ENCODE measurements at places on chromosomes 3 and 15. TPM values are rescaled to one million over a fixed set of nuclear protein-coding genes. Genes with fewer than 3 reads are reported as not detected.

ULK4 gene
- total RNA-seq, result 11.2 TPM

GRCh38 chr15:98860281-98861041, 147.1 kb downstream of the PGPEP1L start:
- H3K27me3 ChIP-seq, result no peaks in the 10 kb centered on the region
- H3K4me1 ChIP-seq, result peaks cover 45% of the 10 kb centered on the region
- H3K27ac ChIP-seq, result peak overlapping the region; percentile 61
- no peak for DNase-seq

DNA sequence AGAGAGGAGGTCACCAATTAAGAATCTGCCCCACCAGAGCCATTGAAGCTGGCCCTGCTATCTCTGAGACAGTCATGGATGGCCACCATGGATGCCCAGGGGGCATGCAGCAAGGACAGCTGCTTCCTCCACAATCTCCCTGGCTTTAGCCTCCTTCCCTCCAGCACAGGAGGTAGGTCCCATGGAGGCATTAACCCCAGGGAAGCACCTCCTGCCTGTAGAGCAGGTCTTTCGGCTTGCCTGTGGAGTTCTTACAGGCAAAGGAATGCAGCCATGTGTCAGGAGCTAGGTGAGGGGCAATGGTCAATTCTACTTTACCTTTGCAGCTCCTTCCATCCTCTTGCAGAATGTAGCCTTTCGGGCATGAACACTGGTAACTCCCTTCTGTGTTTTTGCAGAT, 93.8 kb downstream of the DUT start:
- no peak overlapping the region for H3K4me3 ChIP-seq
- peaks cover 25% of the 10 kb centered on the region for H3K36me3 ChIP-seq
- H3K27me3 ChIP-seq, result no peaks in the 10 kb centered on the region
- DNase-seq, result no peak
- H3K27ac ChIP-seq, result no peak overlapping the region

COMMD4 gene
- 57.5 TPM for total RNA-seq

All from upper lobe of right lung (tissue), 1 donor.